ENCODE measurements at places on chromosomes 4 and X. TPM values are rescaled to one million over a fixed set of nuclear protein-coding genes. Genes with fewer than 3 reads are reported as not detected.

GRCh38 chrX:16212024-16212423, 44.7 kb downstream of the MAGEB17 start:
- no peaks in the 10 kb centered on the region for H3K27me3 ChIP-seq
- no peaks in the 10 kb centered on the region for H3K36me3 ChIP-seq
- no peak for DNase-seq
- H3K4me3 ChIP-seq, result no peak overlapping the region

GRCh38 chr4:82975792-82976191, 34.8 kb downstream of the LIN54 start:
- DNase-seq, result no peak
- no peak overlapping the region for H3K27ac ChIP-seq
- no peaks in the 10 kb centered on the region for H3K4me1 ChIP-seq
- H3K36me3 ChIP-seq, result no peaks in the 10 kb centered on the region
- H3K4me3 ChIP-seq, result no peak overlapping the region
- H3K27me3 ChIP-seq, result peaks cover 1% of the 10 kb centered on the region

DNA sequence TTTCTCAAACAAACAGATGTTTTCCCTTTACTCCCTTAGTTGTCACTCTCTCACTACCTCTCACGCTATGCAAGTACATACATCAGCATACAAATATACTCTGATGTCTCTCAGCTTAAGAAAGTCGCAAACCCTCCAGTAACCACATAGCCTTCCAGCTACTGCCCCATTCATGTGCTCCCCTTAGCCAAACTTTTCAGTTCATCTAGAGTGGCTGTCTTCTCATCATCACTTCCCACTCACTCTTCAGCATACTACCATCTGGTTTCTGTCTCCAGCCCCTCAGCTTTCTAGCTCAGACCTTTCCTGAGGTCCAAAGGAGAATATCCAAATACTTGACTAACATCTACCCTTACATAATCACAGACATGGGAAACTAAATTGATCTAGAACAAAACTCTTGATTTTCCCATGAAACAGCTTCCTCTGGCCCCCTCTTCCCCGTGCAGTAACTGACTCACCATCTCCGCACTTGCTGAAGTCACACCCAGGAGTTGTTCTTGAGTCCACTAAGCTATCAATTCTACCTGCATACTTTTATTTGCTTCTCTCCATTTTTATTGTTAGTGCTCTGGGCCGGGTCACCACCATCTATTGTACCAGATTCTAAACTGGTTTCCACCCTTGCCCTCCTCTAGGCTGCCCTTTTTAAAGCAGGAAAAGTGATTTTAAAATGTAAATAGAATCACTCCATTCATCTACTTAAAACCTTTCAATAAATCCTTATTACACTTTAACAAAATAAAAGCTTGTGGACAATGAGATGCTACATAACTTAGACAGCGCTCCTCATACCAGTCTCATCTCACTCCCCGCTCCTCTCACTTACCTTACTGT, 57.2 kb downstream of the CASP6 start:
- no peaks in the 10 kb centered on the region for H3K4me1 ChIP-seq
- peaks cover 5% of the 10 kb centered on the region for H3K36me3 ChIP-seq
- H3K27ac ChIP-seq, result no peak overlapping the region
- no peak for DNase-seq
- no peak overlapping the region for H3K4me3 ChIP-seq
- H3K27me3 ChIP-seq, result no peaks in the 10 kb centered on the region

- H3K27ac ChIP-seq, result no peak overlapping the region
- no peaks in the 10 kb centered on the region for H3K36me3 ChIP-seq
- H3K27me3 ChIP-seq, result peaks cover 2% of the 10 kb centered on the region
Measured at GRCh38 chrX:139058831-139059495, 347.4 kb upstream of the FGF13 start.

GRCh38 chr4:156237231-156237630, 283.6 kb upstream of the CTSO start:
- H3K4me3 ChIP-seq, result no peak overlapping the region
- H3K27me3 ChIP-seq, result no peaks in the 10 kb centered on the region
- DNase-seq, result no peak
- no peaks in the 10 kb centered on the region for H3K4me1 ChIP-seq

DNA sequence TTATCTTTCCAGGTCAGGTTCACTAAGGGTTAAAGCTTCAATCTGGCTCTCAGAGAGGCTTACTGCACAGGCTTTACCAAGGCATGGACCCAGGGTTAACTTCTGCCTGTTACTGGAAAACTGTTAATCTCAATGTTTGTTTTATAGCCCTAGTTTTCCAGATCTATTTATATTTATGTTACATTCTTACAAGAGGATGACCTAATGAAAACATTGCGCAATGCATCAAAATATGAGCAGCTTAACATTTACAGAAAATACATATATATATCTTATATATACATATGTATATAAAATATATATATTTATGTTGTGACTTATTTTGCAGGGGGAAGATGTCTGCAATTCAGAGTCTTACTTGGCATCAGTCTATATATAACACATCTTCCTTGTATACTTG, 112.3 kb downstream of the PCDH19 start:
- no peak overlapping the region for H3K4me3 ChIP-seq
- DNase-seq, result no peak
- no peak overlapping the region for H3K27ac ChIP-seq
- no peaks in the 10 kb centered on the region for H3K36me3 ChIP-seq
- H3K4me1 ChIP-seq, result no peaks in the 10 kb centered on the region

GRCh38 chrX:78693536-78693935, 34.4 kb upstream of the RTL3 start:
- no peak overlapping the region for H3K27ac ChIP-seq
- no peak overlapping the region for H3K4me3 ChIP-seq
- H3K27me3 ChIP-seq, result peaks cover 2% of the 10 kb centered on the region
- no peaks in the 10 kb centered on the region for H3K36me3 ChIP-seq

DNA sequence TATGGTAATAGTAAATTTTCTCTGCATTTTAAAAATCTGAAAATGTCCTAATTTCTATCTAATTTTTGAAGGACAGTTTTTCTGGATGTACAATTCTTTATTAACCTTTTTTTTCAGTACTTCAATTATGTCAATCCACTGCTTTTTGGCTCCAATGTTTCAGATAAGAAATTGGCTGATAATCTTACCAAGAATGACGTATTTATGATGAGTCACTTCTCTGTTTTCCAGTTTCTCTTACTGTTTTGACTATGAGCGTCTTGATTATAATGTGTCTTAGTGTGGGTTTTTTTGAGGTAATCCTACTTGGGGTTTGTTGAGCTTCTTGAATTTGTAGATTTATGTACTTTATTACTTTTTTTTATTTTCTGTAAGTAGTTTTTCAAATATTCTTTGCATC, 47.2 kb downstream of the UGT2B11 start:
- H3K4me1 ChIP-seq, result no peaks in the 10 kb centered on the region
- no peak overlapping the region for H3K27ac ChIP-seq
- H3K4me3 ChIP-seq, result no peak overlapping the region
- no peak for DNase-seq

DNA sequence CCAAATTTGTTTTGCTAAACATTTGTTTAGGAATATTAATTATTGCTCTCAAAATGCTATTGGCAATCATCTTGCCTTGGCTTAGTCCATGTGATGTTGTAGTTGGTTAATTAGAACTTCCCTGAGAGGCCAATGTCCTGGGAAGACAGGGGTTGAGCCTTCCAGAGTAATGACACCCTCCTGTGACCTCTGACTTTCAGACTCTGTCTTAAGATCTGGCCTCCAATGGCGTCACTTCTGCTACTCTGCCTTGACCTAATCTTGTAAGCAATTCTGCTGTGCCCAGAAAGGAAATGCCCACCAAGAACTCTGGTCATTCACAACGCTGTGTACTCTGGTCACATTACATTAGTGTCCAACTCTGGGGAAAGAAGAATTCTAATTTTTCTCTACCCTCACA, 111.9 kb downstream of the SH3RF1 start:
- H3K36me3 ChIP-seq, result no peaks in the 10 kb centered on the region
- H3K4me3 ChIP-seq, result no peak overlapping the region
- no peaks in the 10 kb centered on the region for H3K4me1 ChIP-seq
- no peak for DNase-seq
- no peak overlapping the region for H3K27ac ChIP-seq

DNA sequence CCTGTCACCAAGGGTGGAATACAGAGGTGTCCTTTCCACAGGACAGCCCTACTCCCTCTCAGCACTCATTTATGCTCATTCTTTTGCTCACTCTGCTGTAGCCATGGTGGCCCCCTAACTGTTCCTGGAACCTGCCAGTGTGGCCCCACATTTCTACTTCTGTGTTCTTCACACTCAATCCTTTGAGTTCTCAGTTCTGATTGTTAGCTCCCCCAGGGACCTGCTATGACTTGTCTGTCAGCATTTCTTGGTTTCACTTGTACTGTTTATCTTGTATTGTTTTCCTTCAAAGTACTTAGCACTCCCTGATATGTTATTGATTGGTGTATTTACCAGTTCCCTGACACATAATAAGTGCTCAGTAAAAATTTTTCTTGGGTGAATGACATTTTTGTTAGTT, 14.9 kb downstream of the VBP1 start:
- DNase-seq, result no peak
- no peak overlapping the region for H3K4me3 ChIP-seq
- H3K27ac ChIP-seq, result no peak overlapping the region
- H3K36me3 ChIP-seq, result no peaks in the 10 kb centered on the region
- no peaks in the 10 kb centered on the region for H3K27me3 ChIP-seq

- peaks cover 1% of the 10 kb centered on the region for H3K27me3 ChIP-seq
- no peaks in the 10 kb centered on the region for H3K36me3 ChIP-seq
- no peak overlapping the region for H3K27ac ChIP-seq
- peaks cover 5% of the 10 kb centered on the region for H3K4me1 ChIP-seq
Measured at GRCh38 chr4:167428156-167428555, 193.9 kb upstream of the SPOCK3 start.

DNA sequence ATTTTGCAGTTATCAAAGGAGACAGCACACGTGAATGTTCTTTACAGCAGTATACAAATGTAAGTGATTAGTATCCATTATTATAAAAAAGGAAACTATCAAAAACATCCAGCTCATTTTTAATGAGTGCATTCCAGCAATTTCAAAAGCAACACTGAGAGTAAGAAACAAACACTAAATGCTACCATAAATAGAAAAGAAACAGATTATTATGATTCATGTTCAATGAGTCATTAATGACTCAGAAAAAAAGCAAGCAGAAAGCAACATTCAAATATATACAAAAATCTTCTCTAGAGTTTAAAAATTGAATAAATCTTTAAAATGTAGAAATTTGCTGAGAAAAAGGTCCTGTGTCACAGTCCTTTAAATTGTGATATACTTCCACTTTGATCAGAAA, 346.5 kb upstream of the FMR1 start:
- no peak for DNase-seq
- no peak overlapping the region for H3K4me3 ChIP-seq
- no peaks in the 10 kb centered on the region for H3K36me3 ChIP-seq
- no peak overlapping the region for H3K27ac ChIP-seq
- H3K4me1 ChIP-seq, result no peaks in the 10 kb centered on the region

DNA sequence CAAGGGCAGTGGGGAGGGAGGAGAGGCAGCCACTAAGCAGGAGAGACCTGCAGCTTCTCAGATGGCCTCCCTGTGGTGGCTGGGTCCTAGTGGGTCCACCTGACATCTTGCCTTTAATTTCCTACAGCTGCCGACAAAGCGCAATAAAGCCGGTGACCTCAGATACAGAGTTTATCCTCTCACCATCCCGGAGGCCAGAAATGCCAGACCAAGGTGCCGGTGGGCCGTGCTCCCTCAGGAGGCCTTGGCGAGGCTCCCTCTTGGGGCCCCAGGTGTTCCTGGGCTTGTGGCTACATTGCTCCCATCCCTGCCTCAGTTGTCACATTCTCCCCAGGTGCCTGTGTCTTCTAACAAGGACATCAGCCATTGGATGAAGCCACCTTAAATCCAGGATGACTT, 103.0 kb downstream of the ADRA2C start:
- H3K4me1 ChIP-seq, result peaks cover 7% of the 10 kb centered on the region
- DNase-seq, result peak; percentile 5
- H3K27ac ChIP-seq, result no peak overlapping the region
- peaks cover 12% of the 10 kb centered on the region for H3K27me3 ChIP-seq
- H3K36me3 ChIP-seq, result no peaks in the 10 kb centered on the region

GRCh38 chr4:90292438-90292837, 165.2 kb downstream of the CCSER1 start:
- no peaks in the 10 kb centered on the region for H3K36me3 ChIP-seq
- no peak overlapping the region for H3K4me3 ChIP-seq
- no peak for DNase-seq
- peaks cover 1% of the 10 kb centered on the region for H3K4me1 ChIP-seq

DNA sequence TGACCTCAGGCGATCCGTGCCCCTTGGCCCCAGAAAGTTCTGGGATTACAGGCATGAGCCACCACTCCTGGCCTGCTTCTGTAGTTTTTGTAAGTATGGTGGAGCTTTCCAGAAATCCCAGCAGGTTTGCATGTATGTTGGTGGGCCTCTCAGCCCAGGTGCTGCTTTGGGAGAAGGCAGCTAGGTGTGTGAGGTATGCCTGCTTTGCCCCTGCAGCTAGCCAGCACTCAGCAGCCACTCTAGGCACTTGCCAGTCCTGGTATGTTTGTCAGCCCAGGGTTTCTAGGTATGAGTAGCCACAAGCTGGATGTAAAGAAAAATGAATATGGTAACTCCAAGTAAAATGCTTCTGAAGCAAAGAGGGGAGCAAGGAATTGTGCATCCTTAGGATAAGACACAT, 8.9 kb downstream of the SNX25 start:
- no peaks in the 10 kb centered on the region for H3K27me3 ChIP-seq
- H3K4me1 ChIP-seq, result peaks cover 7% of the 10 kb centered on the region
- no peaks in the 10 kb centered on the region for H3K36me3 ChIP-seq
- H3K4me3 ChIP-seq, result no peak overlapping the region
- DNase-seq, result no peak

DNA sequence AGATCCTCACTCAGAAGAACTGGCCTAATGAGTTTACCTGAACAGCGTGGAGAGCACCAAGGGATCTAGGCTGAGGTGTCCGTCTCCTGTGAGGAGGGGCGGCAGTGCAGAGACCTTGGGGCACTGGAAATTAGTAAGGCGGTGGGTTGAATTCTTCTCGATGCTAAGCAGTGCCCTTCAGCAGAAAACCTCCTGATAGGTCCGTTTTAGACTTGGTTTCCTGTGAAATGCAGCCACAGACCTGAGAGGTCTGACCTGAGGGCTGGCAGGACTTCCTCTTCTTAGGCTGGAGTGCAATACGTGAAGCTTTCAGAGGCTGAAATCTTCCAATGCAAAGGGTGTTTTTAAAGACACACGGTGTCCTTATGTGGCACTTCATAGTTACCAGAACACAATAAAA, at the start of gene CLNK:
TSS of gene CLNK (minus strand) at position 138 of the 400 bp plus-strand sequence. CDS start 16,899 bp downstream, outside the sequence.
- DNase-seq, result no peak
- H3K4me1 ChIP-seq, result no peaks in the 10 kb centered on the region
- H3K36me3 ChIP-seq, result no peaks in the 10 kb centered on the region
- no peaks in the 10 kb centered on the region for H3K27me3 ChIP-seq

- no peak overlapping the region for H3K4me3 ChIP-seq
- no peaks in the 10 kb centered on the region for H3K27me3 ChIP-seq
Measured at GRCh38 chrX:73877687-73878086, 314.7 kb downstream of the CHIC1 start.

The LRP2BP gene
- 1.1 TPM for total RNA-seq

The KLHL34 gene
- total RNA-seq, result 0.15 TPM

The NPY2R gene
- not detected for total RNA-seq

The MEPE gene
- not detected for total RNA-seq

The VCX2 gene
- total RNA-seq, result not detected

The ASIC5 gene
- total RNA-seq, result not detected

The CXCL8 gene
- total RNA-seq, result not detected

The CWH43 gene
- not detected for total RNA-seq

The RIBC1 gene
- total RNA-seq, result 0.64 TPM

The DIAPH2 gene
- total RNA-seq, result 3.8 TPM

The TBL1X gene
- total RNA-seq, result 6.5 TPM

All from glutamatergic neuron (in vitro differentiated cells).